Fibroblast of gingiva (primary cell): ENCODE measurements at places on chromosomes 1 and 21.

DNA sequence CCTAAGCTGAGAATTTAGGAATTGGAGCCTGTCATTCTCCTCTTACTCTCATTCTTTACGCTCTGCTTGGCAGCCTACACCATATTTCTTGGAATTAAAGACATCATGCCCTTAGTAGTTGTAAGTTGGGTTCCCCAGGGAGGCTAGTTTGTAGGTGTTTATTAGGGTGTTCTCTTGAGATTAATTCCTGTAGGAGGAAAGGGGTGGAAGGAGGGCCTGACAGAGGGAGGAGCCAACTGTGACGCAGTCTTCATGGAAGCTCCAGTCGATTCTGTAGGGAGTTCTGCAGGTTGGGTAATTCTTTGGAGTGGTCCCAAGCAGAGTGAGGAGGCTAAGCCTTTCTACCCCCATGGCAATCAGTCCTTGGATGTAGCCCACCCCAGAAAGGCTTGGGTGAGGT is 111.4 kb downstream of the HHAT start:
- no peak for DNase-seq

GRCh38 chr1:223030871-223031400 is 112.1 kb downstream of the TLR5 start:
- no peak for DNase-seq

DNA sequence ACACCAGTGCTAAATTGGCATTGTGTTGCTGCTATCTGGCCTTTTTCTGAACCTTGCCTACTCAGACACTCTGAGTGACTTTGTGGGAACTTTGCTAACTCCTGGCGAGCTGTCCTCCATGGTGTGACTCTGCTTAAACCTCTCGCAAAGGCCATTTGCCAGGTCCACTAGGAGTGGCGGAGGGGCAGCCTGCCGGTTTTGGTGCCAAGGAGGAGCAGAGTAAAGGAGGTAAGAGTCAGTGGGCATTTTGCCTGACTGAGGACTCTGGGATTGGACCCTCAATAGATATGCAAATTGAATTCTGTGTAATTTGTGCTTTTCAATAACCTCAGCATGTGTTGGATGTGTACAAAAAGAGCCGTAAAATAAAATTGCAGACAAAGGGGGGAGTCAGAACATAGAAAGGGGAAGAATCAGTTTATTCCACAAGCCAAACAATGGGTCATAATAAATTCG is 386.6 kb upstream of the NFIA start:
- DNase-seq: no peak

DNA sequence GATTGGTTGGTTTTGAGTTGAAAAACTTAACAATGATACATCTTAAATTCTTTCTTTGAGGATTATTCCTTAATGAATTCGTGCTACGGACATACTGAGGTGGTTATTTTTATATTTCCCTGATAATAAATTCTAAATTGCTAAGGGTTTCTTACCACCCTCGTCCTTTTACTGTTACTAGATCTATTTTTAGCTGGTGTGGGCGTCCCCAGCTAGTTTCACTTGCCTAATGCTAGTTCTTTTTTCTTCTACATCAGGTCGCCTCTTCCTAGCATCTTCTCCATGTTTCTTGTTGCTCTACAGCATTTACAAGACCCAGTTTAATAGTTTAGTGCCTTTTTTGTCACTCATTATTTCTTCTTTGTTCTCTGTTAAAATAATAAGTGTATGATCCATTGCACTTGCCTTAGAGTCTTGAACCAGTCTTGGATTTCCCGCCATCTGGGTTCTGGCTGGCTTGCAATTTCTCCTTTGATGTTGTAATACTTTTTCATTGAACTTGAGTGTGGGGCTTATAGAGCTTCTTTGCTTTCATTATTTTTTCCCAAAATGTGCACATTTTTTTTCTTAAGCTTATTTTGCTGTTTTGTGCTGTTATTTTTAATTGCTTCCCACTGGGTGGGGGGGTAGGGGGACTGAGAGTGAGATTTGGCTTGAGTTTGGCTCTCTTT is 677 bp upstream of the HSD11B1 start:
- no peak for DNase-seq

DNA sequence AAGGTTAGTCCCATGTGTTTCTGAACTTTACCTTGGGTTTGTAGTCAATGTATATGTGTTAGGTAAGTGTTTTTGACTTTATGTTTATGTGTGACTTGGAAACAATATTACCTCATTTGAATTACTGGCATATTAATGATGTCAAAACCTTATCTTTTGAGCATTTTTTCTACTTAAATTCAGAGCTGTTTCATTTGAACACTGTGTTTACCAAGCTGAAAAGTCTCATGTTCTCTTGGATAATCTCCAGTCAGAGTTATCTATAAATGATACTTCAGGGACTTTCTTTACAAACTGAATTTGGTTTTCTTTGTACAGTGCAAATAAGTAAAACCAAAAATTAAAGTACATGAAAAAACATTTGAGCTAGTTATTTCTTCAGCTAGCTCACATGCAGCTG is 30.0 kb downstream of the ADAMTS1 start:
- no peak for DNase-seq

GRCh38 chr1:201499795-201500669 is 6.9 kb downstream of the CSRP1 start:
- no peak for DNase-seq
